ENCODE measurements at places on chromosomes 11 and 22. TPM values are rescaled to one million over a fixed set of nuclear protein-coding genes. Genes with fewer than 3 reads are reported as not detected.
A peak's percentile ranks its signal among the peaks of the same experiment; 100 is the strongest.

Gene DUSP8
- 2.4 TPM for total RNA-seq

- DNase-seq = no peak
Observed at GRCh38 chr11:119793335-119793984, 64.5 kb upstream of the NECTIN1 start.

DNA sequence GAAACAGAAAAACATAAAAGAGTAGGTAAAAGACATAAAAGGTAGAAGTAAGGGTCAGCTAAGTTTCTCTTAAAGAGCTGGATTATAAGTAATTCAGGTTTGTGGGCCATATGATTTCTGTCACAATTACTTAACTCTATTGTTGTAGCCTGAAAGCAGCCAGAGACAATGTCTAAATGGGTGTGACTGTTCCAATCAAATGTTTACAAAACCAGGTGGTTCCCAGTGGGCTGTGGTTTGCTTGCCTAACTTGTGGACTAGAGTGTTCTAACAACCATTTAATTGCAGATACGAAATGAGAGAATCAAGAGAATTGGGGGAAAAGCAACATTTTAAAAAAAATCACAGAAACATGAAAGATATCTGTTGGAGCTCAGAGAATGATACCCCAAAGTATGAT, 22.6 kb downstream of the OR6M1 start:
- DNase-seq = no peak

- DNase-seq = peak; percentile 67
Observed at GRCh38 chr11:110525883-110526282, 96.1 kb downstream of the FDX1 start.

Gene TREH
- total RNA-seq = not detected

DNA sequence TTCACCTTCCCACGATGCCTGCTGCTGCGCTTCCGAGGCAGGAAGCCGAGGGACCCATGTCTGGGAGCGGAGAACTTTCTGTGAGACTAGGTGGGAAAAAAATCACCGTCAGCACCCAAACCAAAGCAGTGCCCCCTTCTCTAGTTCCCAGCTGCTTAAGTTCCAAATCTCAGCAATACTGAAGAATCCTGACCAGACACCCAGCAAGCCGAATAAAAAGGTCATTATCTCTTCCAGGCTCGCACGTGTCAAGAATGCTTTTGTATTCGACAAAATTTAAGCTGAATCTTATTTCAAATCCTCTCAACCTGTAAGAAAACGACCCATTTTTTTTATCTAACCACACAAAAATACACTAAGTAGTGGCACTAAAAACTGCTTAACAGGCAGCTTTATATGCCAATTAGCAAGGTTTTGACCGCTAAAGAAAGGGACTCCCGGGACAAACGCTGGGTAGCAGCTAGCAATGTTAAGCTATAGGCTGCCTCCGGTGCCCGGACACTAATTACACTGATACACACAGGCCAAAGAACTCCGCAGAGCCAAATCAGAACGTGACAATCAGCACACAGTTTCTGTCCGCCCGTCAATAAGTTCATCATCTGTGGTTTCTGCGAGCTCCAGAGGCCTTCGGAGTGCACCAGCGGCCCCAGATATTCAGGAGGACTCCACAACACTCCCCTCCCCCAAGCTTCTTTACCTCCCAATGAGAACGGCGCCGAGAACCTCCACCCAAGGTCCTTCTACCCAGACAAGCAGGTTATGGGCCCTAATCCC, 728 bp downstream of the RPL3 start:
- no peak for DNase-seq

Gene HEPN1
- total RNA-seq = not detected

DNA sequence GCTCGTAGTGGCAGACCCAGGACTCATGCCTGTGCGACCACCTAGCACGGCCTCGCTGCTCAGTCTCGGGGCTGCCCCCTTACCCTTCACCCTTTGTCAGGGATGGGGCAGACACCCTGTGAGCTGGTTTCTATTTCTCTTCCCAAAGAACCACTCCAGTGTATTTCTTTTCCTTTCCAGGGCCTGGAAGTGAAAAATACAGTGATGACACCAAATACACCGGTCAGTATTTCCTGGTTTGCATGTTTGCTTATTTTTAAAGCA, 13.7 kb downstream of the TMEM121B start:
- no peak for DNase-seq

Data from umbilical cord (tissue), 2 donors.